ENCODE measurements at places on chromosomes 1 and 21.

- DNase-seq = no peak
These were observed 29.3 kb upstream of the SELENON start for GRCh38 chr1:25770541-25771220.

GRCh38 chr21:28789523-28789922, 203.2 kb downstream of the LTN1 start:
- no peak for DNase-seq

- DNase-seq = no peak
These were observed 70.3 kb upstream of the TINAGL1 start for GRCh38 chr1:31505911-31506497.

DNA sequence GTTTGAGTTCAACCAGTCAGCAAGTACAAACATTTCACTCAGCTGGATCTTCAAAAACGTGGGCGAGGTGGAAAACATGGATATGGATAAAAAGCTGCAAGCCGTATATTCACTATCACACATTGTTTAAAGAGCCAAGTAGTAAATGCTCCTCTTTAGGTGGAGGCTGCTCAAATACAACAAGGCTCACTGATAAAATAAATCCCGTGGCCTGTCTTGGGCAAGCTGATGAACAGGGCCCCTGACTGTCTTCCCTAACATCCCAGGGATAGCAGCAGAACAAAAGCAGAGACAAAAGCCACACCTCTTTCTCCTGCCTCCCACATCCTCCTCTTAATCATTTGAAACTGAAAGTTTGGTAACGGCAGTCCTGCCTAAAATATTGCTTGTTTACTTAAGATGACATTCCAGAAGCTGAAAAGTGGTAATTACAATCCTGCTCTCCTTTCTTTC, 357.7 kb downstream of the TTLL7 start:
- DNase-seq = no peak

GRCh38 chr1:1199141-1199960, 7.0 kb downstream of the TNFRSF18 start:
- no peak for DNase-seq

GRCh38 chr1:21084111-21084810, 92.4 kb downstream of the EIF4G3 start:
- no peak for DNase-seq

GRCh38 chr1:53878492-53879105, 11.0 kb downstream of the YIPF1 start:
- no peak for DNase-seq

DNA sequence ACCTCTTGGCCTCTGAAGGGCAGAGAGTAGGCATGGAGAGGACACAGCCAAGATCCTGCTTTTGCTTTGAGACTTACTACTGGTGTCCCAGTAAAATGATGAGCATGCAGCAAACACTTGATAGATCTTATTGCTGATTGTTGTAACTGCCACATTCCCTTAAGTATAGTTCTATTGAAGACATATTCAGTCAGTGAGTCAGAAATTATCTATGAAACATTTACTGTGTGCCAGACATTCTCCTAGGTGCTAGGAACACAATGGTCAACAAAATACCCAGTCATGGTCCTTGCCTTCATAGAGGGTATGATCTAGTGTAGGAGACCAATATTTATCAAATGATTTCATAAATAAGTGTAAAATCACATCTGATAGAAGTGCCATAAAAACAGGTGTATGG, 13.6 kb downstream of the STYXL2 start:
- no peak for DNase-seq

- no peak for DNase-seq
These were observed 57.5 kb upstream of the EPS8L3 start for GRCh38 chr1:109821221-109821669.

GRCh38 chr21:44764319-44765230, 37.0 kb downstream of the UBE2G2 start:
- DNase-seq = no peak

- DNase-seq = peak; percentile 84
These were observed 2.8 kb upstream of the HAPLN2 start for GRCh38 chr1:156616463-156616862.

- no peak for DNase-seq
These were observed 5.1 kb upstream of the PLEKHO1 start for GRCh38 chr1:150144606-150145005.

GRCh38 chr1:98921817-98922216, 82.8 kb downstream of the PLPPR5 start:
- DNase-seq = no peak

- no peak for DNase-seq
These were observed 79.5 kb downstream of the EVI5 start for GRCh38 chr1:92705446-92705845.

GRCh38 chr1:29584776-29585175, 348.5 kb downstream of the PTPRU start:
- no peak for DNase-seq

DNA sequence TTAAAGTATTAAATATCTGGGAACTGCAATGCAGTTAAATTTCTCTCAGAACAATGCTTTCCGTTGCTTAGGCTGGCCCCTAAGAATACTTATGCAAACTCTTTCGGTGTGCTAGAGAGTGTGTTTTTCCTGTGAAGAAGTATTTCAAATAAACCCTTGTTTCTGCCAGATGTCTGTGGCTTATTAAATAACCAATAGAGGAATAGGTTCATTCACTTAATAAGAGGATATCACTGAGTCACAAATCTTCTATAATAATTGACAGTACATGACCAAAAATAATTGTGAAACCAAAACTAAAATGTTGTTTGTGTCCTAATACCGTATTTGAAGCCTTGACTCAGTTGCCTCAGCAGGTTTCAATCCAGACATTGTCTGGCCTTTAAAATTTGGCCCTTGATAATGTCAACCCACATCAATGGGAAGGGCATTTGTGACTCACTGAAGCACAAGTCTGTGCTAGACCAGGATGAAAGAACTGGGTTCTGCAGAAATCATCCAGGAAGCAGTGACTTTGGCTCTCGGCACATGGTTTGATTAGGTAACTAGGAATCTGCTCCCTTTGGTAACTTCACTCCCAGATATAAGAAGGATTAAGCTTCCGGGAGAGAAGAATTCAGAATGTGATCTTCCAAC, 104.2 kb upstream of the BARHL2 start:
- no peak for DNase-seq

GRCh38 chr1:151384584-151384983, 12.1 kb upstream of the SELENBP1 start:
- no peak for DNase-seq

DNA sequence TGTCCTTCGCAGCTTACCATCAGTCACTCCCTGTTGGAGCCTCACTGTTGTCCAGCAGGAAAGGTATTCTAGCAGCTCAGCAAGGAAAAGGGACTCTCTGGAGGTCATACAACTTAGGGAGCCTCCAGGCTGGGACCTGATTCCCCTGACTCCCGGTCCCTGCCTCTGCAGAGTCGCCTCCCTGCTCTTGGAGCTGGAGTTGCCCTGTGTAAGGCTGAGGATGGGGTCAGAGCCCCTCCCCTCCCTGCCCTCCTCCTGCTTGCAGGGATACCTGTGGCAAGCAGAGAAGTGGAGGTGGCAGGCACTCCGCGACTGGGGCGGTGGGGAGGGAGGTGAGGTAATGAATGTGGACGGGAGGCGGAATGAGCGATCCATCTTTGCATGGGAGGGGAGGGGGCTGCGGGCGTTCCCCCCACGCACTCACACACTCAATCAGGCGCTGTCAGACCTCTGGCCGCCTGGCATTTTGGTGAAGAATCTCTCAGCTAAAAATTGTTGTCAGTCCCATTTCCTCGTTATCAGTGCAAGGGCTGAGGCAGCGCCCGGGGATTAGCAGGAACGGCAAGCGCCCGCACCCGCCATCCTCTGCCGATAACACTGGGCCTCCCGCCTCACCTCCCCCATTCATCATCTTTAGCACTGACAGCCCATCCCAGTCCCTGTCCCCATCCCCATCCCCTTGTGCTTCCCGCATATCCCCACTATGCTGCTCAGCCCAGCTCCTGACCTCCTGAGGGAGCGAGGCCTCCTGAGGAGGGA, 64.3 kb downstream of the TMEM53 start:
- no peak for DNase-seq

- no peak for DNase-seq
These were observed 27.9 kb downstream of the RERE start for GRCh38 chr1:8789314-8790214.

DNA sequence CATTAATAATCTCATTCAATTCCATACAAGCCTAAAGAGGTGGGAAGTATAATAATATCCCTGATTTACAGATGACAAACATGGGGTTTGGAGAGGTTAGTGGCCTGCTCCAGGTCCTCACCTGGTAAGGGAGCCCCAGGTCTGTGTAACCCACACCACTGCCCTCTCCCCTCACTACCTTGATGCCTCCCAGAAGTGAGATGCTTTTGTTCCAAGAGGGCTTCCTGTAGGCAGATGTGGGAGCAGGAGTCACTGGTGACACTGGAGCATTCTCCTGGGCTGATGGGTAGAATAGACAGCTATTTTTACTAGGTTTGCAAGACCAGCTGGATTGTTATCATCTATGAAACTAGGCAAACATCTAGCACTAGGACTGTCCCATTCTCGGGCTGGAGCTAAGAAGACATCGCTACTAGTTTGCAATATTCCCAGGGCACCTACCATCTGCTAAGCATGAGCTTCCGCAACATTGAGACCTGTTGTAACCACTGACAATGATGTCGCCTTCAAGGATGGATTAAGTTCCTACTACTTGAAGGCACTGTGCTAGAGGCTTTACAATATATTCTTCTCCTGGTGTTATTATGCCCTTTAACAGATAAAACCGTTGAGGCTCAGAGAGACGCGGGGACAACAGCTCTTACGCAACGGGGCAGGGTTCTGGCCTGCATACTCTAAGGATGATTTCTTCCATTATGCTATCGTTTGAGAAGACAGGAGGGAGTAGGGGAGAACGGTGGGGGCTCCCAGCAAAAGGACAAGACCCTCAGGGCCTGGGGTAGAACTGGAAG, 35.0 kb downstream of the BATF3 start:
- DNase-seq = no peak

DNA sequence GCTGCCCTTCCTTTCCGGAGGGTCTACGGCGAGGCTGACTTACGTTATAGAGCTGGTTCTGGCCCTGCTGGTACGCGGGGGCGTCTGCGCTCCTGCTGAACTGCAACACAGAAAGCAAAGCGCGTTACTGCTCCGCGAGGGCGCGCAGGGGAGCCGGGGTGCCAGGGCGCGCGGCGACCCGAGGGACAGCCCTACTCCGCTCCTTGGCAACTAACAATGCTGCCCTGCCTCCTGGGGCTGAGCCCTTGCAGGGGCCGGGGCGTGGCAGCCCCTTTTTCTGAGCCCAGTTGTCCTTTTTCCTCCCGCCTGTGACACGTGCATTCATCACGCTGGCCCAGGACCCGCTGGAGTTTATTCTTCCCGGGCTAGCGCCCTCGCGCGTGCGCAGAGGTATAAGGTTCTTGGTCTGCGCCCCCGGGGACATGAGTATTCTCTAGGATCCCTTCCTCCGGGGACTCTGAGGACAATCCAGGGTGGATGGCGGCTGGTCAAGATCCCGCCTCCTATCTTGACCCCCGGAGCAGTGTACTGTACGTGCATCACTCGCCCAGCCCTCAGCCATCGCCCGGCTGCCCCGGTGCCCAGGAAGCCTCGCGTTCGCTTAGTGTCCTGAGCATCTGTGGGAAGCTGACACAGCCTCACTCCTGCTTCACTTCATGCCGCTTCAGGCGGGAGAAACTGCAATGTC, 78.9 kb downstream of the CD247 start:
- DNase-seq = no peak

- no peak for DNase-seq
These were observed 94.4 kb upstream of the KCTD3 start for GRCh38 chr1:215472723-215473122.

DNA sequence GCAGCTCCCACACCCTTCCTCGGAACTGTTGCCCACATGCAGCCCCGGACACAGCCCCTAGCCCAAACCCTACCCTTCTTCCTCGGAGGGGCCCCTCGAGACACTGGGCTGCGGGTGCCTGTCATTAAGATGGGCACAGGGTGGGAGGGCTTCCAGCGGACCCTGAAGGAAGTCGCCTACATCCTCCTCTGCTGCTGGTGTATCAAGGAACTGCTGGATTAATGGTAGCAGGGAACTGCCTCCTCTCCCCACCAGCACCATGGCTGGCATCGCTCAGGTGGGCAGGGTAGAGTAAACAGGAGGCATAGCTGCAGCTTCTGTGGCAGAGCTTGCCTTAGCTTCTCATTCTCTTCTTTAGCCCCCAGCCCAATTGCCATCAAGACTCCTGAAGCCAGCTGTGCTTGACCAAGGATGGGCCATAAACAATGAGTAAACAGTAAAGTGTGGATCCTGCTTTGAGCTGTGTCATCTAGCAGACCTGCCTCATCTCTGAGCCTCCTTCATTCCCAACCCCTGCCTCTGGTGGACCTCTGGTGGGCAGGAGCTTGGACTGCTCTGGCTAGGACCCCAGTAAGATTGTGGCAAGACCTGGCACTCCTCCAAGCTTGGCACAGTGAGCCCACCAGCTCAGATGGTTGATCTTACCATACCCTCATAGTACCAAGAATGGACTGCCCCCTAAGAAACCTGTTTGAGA, at the start of gene LENEP:
Gene LENEP (plus strand): TSS at position 15 of the 697 bp plus-strand sequence. CDS start 22 bp downstream, at position 37.
- DNase-seq = no peak

GRCh38 chr21:46168238-46168637, 12.9 kb upstream of the FTCD start:
- DNase-seq = no peak

DNA sequence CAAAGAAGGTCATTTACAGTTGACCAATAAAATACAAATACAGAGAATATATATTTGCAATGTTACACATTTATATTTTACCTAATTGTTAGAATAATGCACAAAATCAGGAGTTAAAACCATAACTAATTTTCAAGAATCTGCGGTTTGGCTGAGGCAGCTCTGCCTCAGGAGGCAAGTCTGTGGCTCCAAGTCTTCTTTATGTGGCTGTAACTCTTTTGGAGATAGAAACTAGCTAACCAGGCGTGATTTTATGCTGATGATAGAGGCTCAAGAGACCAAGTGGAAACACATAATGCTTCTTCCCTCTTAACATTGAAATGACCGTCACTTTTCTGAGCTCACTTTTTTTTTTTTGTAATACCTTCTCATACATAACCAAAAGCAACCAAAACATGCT, 744.7 kb upstream of the CXADR start:
- DNase-seq = no peak

DNA sequence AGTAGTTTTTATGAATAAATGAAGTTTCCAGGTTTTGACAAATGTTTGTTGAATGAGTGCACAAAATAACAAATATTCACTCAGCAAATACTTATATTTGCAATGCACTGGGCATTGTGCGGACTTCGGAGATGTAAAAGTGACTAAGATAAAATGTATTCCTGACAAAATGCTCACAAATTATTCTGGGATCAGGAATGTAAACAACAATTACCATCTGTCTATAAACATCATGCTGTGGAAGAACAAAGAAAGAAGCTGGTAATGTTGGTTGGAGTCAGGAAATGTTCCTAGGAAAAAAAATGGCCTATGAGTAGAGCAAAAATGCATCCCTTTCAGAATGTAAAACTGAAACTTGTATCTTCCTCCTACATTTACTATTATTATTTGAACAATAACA, 68.5 kb downstream of the CRB1 start:
- no peak for DNase-seq
